ENCODE measurements at places on chromosomes 2 and 18. TPM values are rescaled to one million over a fixed set of nuclear protein-coding genes. Genes with fewer than 3 reads are reported as not detected.

DNA sequence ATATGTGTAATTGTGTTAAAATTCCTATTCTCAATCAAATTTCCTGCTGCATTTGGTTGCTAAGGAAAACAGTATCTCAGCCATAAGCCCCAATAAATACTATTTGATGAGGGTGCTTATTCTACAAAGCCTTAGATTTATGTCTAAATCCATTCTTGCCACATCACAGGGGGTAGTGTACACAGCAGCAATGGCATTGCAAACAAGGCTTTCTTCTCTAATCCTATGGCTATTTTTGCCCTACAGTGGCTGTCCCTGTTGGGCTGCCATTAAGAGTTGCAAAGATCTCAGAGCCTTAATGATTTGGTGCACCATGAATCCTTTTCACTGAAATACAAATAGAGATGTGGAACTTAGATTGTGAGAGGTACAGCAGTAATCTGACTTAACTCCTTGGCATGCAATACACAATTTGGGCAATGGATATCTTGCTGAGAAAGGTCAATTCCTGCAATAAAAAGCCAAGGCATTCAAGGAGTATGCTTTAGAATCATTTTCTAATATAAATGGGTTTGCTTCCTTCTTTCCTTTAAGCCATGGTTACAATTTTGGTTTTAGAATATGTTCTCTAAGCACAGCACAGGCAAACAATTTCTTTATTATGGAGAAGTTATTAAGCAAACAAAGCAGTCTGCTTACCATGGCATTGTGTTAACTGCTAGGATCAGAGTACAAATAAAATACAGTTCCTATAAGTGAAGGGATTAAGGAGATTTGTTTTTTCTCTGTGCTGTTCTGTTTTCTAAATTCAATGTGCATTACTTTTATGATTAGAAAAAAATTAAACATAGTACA is 69.8 kb upstream of the CD302 start:
- DNase-seq = no peak

GRCh38 chr2:236449167-236449761 is 120.4 kb upstream of the ACKR3 start:
- no peak for DNase-seq

- no peak for DNase-seq
Observed at GRCh38 chr2:48567671-48568070, 37.7 kb downstream of the STON1 start.

DNA sequence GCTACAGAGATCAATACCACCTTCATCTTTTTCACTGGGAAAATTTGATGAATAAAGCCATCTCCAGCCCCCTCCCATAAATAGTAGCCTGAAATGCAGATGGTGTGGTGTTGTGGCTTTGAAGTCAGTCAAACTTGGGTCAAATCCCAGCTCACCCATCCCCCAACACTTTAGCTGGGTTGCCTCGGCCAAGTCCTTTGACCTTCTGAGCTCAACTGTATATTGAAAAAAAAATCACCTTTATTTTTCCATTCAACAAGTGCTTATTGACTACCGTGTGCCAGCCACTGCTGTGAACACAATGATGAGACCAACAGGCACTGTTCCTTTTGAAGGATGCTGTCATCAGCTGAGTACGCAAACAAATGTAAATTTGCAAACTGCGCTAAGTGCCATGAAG is 35.1 kb upstream of the NTSR2 start:
- no peak for DNase-seq

DNA sequence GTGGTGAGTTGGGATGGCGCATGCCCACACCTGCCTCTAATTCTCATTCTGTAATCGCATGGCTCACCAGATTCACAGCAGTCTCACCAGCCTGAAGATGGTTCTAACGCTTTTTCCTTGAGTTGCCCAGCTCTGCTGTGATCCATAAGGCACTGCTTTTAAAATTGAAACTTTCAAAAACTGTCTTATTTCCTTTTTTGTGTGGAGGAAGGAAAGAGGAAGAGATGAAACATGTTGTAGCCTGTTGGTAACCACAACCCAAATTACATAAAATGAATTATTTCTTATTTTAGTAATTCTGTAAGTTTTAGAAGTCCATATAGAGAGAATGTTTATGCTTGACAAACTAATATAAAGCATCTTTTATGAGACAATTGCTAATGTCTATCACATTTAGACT is 165.4 kb downstream of the RBM43 start:
- no peak for DNase-seq

GRCh38 chr18:76565238-76566173 is 70.5 kb upstream of the ZNF516 start:
- DNase-seq = peak; percentile 49

GRCh38 chr2:101368376-101368775 is 18.9 kb downstream of the CREG2 start:
- no peak for DNase-seq

DNA sequence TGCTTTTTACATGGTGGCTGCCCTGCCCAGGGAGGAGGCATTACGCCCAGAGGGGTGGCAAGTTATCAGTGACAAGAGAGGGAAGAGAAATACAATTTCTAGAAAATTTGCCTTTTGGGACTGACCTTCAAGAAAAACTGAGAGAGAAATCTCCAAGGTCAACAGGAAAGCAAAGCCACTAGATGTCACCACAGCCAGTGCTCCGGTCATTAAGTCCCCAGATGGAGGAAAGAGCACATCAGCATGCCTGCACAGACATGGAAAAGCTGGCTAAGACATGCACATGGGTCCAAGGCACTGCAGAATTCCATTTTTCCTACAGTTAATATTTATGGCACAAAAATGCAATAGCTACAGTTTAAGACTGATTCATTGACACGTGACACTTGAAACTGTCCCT is 21.0 kb downstream of the FHL2 start:
- DNase-seq = no peak

GRCh38 chr2:170928036-170928823 is 823 bp upstream of the GORASP2 start:
- DNase-seq = no peak

DNA sequence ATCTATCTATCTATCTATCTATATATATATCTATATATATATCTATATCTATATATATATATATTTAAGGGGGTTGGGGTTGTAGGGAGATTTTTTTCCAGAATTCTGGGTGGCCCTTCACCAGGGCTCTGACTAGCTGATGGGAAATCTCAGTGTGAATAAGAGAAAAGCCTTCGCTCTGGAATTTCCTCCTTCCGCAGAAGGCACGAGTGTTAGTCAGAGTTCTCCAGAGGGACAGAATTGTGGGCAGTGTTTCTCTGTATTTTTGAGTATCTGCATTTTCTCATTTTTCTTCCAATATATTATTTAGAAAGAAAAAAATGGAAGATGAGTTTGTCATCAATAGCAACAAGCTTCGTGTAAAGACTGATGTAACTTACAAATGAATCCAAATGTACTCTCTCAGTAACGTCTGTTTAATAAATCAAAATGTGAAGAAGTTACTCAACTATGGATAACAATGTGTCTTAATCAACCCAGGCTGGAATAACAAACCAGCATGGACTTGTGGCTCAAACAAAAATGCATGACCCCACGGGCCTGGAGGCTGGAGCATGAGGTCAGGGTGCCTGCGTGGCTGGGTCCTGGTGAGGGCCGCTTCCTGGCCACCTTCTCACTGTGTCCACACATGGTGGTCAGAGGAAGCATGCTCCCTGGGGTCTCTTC is 10.6 kb upstream of the SNTG2 start:
- no peak for DNase-seq

DNA sequence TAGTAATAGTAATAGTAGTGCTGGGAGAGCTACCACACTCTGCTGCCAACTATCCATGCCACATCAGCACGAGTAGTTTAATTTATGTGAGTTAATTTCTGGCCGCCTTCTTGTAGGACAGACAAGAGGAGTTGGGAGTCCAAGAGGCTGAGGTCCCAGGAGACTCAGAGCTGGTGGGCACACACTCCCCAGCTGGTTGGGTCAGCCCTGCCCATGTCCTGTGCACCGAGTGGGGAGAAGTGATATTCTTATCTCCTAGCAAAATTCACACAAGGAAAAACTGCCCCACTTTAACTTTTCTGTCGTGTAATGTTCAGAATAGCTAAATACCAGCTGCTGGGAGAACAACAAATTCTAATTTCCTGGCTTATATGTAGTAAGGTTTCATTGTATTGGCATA is 15.2 kb upstream of the MAP4K4 start:
- DNase-seq = no peak

DNA sequence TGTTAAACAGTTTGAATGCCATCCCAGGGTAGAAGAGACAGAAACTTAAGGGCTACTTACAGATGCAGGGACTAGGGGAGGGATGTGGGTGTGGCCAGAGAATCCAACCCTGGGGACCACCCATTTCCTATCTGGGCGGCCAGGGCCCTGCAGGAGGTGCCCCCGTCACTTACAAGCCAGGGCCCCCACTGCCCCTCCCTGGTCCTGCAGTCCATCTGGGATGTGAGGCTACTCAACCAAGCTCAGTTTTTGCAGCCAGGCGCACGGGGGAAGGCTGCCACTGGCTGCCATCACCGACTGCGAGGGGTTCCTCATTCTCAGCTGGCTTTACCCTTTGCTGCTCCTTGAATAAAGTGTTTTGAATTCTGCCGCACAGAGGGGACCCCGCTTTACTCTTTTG is 42.1 kb downstream of the RRM2 start:
- no peak for DNase-seq

DNA sequence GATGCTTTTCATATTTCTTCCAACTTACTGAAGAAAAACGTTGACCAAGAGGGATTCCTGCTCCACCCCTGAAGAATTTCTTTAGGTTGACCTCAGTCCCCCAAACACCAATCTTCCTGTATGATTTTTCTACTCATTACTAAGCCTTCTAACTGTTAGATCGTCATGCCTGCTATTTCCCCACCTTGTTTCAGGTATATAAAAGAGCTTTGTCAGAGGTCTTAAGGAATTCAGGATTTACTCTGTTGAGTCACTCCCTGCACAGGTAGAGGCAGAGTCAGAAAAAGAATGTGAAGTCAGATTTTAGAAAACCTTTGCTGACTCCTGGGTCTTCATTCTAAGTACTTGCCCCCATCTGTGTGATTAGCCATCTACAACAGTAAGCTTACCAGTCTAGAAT is 83.8 kb upstream of the NOSTRIN start:
- no peak for DNase-seq

Gene RAB17
- total RNA-seq = 0.55 TPM

Gene TUBA3D
- not detected for total RNA-seq

Gene CYS1
- total RNA-seq = 0.25 TPM

Gene FBXO36
- 1.1 TPM for total RNA-seq

Gene MC4R
- not detected for total RNA-seq

Gene ATP8B1
- total RNA-seq = 100 TPM

Gene RTP5
- not detected for total RNA-seq

Data from endothelial cell of umbilical vein (primary cell).